Nucleus accumbens (tissue), 56 donors: ENCODE measurements at places on chromosomes 1 and 21.
A peak's percentile ranks its signal among the peaks of the same experiment; 100 is the strongest.

DNA sequence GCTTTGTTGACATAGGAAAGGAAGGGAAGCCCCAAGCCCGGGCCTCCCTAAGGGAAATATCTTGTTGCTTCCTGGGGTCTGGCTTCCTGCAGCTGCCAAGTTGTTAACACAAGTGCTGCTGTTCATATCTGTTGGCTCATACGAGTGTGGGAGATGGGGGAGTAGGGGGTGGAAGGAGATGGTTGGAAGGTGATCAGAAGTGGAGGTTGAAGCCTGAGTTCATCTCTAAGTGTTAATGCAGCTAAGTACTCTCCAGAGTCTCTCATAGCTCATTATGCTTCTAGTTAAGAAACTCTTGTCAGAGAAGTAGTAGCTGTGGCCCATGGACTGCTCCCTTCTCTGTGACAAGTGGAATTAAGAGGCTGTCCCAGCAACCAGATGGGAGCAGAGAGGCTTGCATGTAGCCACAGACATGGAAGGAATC, 319.2 kb upstream of the SPAG17 start:
- DNase-seq, result no peak

GRCh38 chr21:39663742-39664492, 51.2 kb downstream of the B3GALT5 start:
- DNase-seq, result no peak

- no peak for DNase-seq
Observed at GRCh38 chr1:203626910-203627246, 246 bp downstream of the ATP2B4 start.

DNA sequence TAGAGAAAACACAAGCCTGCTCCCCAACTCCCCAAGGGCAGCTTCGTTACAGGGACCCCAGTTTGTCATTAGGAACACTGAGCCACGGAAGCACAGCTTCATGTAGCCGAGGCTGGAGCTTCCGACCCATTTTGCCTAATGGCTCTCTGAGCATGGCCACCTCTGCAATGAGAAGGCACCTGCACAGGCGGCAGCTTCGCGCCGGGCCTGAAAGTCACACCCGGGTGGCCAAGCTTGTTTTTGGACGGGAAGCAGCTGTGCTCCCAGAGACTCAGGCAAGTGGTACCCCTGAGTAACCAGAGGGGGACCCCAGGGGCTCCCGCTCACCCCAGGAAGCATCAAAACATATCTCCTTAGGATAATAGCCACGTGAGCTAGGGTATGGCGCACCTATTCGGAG, 80.9 kb downstream of the SLC66A1 start:
- no peak for DNase-seq

- no peak for DNase-seq
Observed at GRCh38 chr1:71593523-71593922, 512.7 kb upstream of the ZRANB2 start.

DNA sequence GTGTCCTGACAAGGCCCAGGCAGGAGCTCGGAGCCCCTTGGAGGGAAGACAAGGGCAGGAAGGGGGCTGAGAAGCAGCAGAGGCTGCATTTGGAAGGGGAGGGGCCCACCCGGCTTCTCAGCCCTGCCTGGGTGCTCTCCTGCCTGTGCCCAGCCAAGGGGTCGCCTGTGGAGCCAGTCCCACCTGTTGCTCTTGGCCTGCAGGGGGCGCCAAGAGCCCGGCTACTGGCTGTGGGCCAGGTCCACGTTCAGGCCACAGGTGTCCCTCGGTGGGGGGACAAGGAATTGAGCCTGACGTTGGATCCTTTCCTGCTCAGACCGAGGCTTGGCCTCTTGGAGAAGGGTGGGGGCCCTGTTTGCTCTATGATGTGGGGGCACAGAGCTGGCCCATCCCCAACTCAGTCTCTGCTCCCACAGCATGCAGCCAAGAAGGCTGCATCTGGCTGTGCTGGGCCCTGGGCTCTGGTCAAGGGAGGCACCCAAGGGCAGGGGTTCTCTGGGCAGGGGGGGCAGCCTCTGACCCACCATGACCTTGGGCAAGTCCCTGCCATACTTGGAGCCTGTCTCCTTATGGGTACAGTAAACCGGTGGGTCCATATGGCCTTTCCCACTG, 10.9 kb downstream of the WNT4 start:
- no peak for DNase-seq

GRCh38 chr1:21857840-21858670, 46.0 kb downstream of the LDLRAD2 start:
- no peak for DNase-seq

DNA sequence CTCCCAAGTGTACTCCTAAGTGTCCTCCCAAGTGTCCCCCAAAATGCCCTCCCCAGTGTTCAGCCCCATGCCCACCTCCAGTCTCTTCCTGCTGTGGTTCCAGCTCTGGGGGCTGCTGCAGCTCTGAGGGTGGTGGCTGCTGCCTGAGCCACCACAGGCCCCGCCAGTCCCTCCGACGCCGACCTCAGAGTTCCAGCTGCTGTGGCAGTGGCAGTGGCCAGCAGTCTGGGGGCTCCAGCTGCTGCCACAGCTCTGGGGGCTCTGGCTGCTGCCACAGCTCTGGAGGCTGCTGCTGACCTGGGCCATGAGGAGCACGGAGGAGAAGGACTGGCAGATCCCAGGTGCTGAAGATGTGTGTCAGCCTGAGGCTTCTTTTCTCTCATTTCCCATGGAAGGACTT, 993 bp downstream of the LCE5A start:
- DNase-seq, result no peak

DNA sequence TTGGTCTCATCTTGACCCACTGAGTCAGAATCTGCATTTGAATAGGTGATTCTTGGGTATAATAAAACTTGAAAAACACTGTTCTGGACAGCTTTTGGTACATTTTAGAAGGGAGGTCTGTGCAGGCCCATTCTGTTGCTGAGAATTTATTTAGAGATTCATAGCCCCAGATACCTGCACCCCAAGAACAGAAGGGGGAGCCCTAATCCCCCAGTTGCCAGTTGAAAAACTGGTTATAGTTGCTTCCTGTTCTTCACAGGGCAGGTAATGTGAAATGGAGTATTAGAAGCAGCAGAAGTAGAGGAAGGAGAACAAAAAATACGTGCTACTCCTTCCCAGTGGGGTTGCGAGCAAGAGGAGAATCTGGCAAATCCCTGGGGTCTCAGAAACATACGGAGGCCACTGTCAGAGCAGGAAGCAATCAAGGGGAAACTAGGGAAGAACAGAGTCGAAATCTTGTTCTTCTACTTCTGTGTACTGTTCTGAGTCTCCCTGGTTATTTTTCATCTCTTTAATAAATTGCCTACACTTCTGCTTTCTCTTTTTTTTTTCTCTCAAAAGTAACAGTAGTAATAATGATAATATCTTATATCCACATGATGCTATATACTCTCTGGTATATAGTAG, 4.6 kb upstream of the CLCA2 start:
- peak; percentile 48 for DNase-seq

GRCh38 chr1:244346972-244347618, 104.6 kb downstream of the ADSS2 start:
- DNase-seq, result no peak
